NCI-H69 (cell line): ENCODE measurements at places on chromosomes 5 and 9.

- DNase-seq = peak; percentile 43
These were observed 1.2 kb upstream of the GPBP1 start for GRCh38 chr5:57172466-57173318.

DNA sequence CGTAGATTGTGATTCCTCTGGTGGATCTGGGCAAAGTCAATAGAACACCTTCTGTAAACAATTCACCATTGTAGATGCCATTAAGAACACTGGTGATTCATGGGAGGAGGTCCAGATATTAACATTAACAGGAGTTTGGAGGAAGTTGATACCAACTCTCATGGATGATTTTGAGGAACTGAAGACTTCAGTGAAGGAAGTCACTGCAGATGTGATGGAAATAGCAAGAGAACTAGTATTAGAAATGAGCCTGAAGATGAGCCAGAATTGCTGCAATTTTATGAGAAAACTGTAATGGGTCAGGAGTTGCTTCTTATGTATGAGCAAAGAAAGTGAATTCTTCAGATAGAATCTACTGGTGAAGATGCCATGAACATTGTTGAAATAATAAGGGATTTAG lies 26.9 kb downstream of the TCERG1 start:
- DNase-seq = no peak

DNA sequence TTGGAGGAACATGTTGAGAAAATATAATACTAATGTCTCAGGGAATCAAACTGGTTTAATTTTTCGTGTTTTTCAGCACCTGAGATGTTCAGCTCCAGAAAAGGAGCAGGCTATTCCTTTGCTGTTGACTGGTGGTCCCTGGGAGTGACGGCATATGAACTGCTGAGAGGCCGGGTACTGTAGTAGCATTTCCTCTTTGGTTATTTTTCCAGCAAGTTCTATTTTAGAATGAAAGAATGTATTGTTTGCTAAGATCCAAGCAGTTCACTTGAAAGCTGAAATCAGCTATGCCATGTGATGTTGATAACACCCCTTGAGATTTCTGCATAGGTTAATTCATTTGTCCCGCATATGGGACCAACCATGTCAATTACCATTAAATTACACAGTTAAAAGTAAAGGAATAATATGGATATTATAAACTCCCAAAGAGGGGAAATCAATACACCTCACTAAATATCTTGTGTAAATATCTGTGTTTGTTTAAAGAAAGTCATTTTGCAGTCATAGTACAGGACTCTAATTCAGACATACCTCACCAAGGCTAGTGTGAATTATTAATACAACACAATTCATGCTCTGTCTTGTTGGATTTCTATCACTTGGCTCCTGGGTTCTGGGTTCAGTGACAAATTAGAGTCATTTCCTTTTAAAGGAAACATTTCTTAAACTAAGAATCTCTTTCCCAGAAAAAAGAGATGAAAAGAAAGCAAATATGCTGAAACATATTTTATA lies 126.8 kb downstream of the STK32A start:
- DNase-seq = no peak

GRCh38 chr5:155147222-155147621 lies 133.7 kb downstream of the KIF4B start:
- DNase-seq = peak; percentile 67

DNA sequence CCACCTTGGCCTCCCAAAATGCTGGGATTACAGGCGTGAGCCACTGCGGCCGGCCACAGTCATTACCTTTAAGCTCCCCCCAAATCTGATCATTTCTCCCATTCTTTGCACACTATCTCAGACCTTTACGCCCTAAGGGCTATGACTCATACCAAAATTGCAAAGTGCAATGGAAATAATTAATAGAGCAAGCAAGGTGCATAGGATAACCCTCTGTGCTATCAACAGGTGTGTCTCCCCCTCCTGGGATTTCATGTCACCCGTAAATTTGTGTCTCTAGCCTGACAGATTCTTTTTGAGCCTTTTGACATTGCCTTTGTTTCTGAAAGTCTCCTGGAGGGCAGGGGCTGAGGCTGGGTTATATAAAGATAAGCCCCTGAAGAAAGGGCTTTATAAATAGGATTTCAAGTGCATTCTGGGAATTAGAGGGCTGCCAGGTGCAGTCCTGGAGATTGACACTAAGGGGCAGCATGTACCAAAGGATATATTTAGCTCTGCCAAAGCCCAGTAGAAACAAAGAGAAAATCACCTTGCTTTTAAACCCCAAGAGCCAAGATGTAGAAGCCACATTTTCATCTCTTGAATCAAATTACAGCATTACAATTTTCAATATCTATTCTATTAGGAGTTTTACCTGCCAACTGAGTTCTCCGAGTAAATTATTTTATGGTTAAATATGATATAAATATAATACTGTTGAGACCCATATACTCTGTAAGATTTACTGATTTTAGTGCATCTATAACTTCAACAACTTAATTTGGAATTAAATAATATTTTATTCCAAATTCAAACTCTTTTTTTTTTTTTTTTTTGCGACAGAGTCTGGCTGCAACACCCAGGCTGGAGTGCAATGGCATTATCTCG lies 18.2 kb downstream of the S100Z start:
- DNase-seq = peak; percentile 86

DNA sequence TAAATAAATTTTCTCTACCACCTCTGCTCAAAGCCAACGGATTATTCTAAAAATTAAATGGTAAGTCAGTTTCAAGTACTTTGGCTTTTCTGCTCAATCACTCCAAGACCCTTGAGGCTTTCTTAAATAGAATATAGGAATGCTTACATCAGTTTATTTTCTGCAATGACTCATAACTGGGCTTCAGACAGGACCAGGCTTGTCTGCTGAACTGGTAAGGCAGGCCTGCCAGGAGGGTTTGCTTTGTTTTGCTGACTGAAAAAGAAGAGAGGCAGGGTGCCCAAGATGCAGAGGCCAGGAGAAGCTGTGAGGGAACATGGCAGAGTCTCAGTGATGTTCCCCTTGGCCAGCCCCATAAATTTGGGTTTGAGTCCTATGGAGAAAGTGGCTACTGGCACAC lies 60.3 kb upstream of the EPB41L4A start:
- peak; percentile 63 for DNase-seq

DNA sequence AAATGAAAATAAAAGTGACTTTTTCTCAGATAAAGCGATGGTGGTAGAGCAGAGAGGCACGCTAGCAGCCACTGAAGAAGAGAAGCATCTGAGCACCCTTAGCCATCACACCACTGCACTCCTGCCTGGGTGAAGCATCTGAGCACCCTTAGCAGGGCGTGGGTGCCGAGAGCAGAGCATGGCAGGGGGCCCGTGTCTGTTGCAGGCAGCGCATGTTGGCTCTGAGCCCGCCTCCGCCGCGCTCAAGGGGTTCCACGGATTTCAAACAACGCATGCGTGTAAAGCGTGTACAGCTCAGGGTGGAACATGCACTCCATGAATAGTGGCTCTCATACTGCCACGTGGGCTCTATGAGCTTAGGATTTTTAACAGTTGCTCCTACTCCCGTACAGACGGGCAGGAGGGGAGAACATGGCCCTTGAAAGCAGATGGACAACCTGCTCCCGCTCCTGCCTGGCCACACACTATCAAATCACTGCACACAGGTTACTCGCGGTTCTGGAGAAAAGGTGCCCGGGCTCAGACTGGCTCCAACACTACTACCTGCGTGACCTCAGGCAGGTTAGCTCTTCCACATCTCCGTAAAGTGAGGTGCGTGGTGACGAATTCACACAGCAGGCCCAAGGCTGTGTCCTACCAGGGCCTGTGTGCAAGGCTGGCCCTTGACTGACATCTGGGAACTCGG lies 12.1 kb downstream of the LRRC14B start:
- no peak for DNase-seq
